ENCODE measurements at places on chromosomes 2 and 18. TPM values are rescaled to one million over a fixed set of nuclear protein-coding genes. Genes with fewer than 3 reads are reported as not detected.
A peak's percentile ranks its signal among the peaks of the same experiment; 100 is the strongest.

- DNase-seq, result no peak
- no peaks in the 10 kb centered on the region for H3K36me3 ChIP-seq
- H3K4me1 ChIP-seq, result peaks cover 42% of the 10 kb centered on the region
- no peak overlapping the region for H3K4me3 ChIP-seq
Measured at GRCh38 chr2:69255760-69256159, 131.3 kb downstream of the GFPT1 start.

GRCh38 chr2:26733413-26733812 lies 30.7 kb upstream of the SLC35F6 start:
- peak; percentile 62 for DNase-seq
- peaks cover 38% of the 10 kb centered on the region for H3K4me1 ChIP-seq
- H3K27ac ChIP-seq, result no peak overlapping the region

- H3K4me1 ChIP-seq, result no peaks in the 10 kb centered on the region
- no peak overlapping the region for H3K4me3 ChIP-seq
- no peak overlapping the region for H3K27ac ChIP-seq
- H3K27me3 ChIP-seq, result no peaks in the 10 kb centered on the region
- no peak for DNase-seq
- H3K36me3 ChIP-seq, result no peaks in the 10 kb centered on the region
Measured at GRCh38 chr2:195768431-195768830, 111.4 kb downstream of the SLC39A10 start.

GRCh38 chr2:211823886-211824479 lies 714.6 kb downstream of the ERBB4 start:
- H3K4me3 ChIP-seq, result no peak overlapping the region
- H3K4me1 ChIP-seq, result no peaks in the 10 kb centered on the region
- DNase-seq, result no peak
- no peaks in the 10 kb centered on the region for H3K27me3 ChIP-seq

DNA sequence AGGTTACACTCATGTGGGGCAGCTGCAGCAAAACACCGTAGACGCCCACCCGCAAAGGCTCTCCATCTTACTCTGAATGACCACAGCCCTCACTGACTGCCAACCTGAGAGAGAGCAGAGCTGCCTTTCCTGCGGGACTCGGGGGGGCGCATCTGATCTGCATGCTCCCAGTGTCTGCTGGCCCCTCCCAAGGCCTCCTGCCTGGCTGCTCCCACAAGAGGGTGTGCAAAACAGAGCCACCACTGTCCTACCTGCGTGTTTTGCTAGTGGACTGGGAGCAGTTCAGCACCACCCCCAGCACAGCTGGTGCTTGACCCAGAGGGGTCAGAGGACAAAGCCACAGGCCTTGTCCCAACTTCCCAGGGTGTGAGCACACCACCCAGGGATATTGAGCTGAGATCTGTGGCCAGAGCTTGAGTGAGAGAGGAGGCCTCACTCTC lies 76.4 kb downstream of the MYO3B start:
- no peaks in the 10 kb centered on the region for H3K36me3 ChIP-seq
- no peaks in the 10 kb centered on the region for H3K4me1 ChIP-seq
- H3K4me3 ChIP-seq, result no peak overlapping the region

GRCh38 chr2:136008205-136008865 lies 22.9 kb upstream of the DARS1 start:
- no peak overlapping the region for H3K27ac ChIP-seq
- H3K27me3 ChIP-seq, result no peaks in the 10 kb centered on the region
- no peaks in the 10 kb centered on the region for H3K36me3 ChIP-seq
- DNase-seq, result no peak
- no peak overlapping the region for H3K4me3 ChIP-seq
- peaks cover 2% of the 10 kb centered on the region for H3K4me1 ChIP-seq

DNA sequence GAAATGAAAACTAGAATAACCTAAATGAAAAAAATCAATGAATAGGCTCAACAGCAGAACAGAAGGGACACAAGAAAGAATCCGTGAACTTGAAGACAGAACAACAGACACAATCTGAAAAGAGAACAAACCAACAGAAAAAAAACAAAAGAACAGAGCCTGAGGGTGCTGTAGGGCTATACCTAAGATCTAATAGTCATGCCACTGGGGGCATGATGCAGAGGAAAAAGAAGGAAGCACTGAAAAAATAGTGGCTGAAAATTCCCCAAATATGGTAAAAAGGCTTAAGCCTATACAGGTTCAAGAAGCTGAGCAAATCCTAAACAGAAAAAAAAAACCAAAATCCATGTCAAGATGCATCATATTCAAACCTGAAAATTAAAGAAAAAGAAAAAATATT lies 50.3 kb downstream of the KANSL3 start:
- H3K4me3 ChIP-seq, result no peak overlapping the region
- peaks cover 16% of the 10 kb centered on the region for H3K36me3 ChIP-seq
- DNase-seq, result no peak
- no peaks in the 10 kb centered on the region for H3K27me3 ChIP-seq
- no peak overlapping the region for H3K27ac ChIP-seq

DNA sequence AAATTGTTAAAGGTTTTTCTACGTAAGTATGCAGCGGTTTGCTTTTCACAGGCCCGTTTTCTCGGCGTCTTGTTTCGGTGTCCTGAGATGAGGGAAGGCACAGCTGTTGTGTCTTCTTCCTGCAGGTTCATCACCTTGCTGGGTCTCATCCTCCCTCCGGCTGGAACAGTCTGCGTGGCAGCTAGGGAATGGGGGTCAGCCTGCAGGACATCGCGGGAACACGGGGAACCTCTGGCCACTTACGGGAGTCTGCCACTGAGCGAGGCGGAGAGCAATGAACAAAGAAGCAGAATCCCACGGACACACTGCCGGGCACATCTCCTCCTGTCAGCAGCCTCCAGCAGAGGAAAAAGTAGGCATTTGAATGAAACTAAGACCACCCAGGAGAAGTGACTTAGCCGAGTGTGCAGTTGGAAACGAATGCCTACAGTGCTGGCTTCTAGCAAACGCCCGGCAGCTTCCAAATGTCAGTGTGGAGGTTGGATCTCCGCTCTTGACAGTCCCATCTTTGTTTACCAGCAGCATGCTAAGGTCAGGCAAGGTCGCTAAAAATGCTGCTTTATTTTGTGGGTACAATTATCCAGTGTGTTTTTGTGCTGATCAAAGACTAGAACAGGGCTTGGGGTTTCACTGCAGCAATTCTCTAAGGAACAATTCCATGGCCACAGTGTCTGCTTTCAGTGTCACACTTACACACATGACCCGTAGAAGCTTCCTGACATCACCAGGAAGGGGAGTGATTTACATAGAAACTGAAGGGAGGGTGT lies 109.8 kb upstream of the SEC11C start:
- no peaks in the 10 kb centered on the region for H3K27me3 ChIP-seq
- peak; percentile 34 for DNase-seq
- H3K4me3 ChIP-seq, result no peak overlapping the region
- no peaks in the 10 kb centered on the region for H3K4me1 ChIP-seq

DNA sequence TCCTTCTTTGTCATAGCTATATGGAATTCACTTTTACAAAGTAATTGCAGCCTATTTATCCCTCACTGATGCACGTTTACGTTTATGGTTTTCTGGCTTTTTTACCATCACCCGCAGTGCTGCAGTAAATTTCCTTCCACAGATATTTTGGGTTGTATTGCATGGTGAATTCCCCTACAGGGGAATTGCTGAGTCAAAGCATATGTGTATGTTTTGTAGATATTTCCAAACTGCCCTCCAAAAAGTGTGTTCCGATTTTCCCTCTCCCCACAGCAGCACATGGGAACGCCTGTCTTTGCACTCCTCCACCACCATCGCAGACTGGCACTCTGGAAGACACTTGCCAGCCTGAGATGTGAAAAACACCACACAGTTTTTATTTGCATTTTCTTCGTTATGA lies 80.6 kb upstream of the UXS1 start:
- peaks cover 11% of the 10 kb centered on the region for H3K4me1 ChIP-seq
- no peaks in the 10 kb centered on the region for H3K36me3 ChIP-seq
- no peak for DNase-seq
- H3K27ac ChIP-seq, result no peak overlapping the region
- no peak overlapping the region for H3K4me3 ChIP-seq
- no peaks in the 10 kb centered on the region for H3K27me3 ChIP-seq

GRCh38 chr2:189466656-189467055 lies 25.4 kb downstream of the WDR75 start:
- H3K36me3 ChIP-seq, result peaks cover 48% of the 10 kb centered on the region
- DNase-seq, result no peak
- H3K4me3 ChIP-seq, result no peak overlapping the region
- no peak overlapping the region for H3K27ac ChIP-seq
- no peaks in the 10 kb centered on the region for H3K27me3 ChIP-seq

DNA sequence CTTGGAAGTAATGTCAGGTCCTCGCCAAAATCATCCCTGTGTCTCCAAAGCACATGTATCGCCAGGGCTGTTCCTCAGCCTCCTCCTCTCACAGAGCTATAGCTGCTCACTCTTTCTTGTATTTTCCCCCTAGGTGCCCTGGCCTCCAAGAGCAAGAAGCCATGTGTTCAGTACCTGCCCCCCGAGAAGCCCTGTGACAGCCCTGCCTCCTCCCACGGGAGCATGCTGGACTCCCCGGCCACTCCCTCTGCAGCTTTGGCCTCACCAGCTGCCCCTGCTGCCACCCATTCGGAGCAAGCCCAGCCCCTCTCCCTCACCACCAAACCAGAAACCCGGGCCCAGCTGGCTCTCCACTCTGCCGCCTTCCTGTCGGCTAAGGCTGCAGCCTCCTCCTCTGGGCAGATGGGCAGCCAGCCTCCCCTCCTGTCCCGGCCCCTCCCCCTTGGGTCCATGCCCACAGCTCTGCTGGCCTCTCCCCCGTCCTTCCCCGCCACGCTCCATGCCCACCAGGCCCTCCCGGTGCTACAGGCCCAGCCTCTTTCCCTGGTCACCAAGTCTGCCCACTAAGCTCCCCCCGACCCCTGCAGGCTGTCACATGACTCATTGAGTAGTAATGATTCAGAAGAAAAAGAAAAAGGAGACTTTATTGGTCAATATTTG lies 18.8 kb downstream of the TGOLN2 start:
- H3K36me3 ChIP-seq, result peaks cover 16% of the 10 kb centered on the region
- peak overlapping the region; percentile 23 for H3K27ac ChIP-seq
- peaks cover 7% of the 10 kb centered on the region for H3K4me1 ChIP-seq
- H3K27me3 ChIP-seq, result no peaks in the 10 kb centered on the region
- peak; percentile 56 for DNase-seq

DNA sequence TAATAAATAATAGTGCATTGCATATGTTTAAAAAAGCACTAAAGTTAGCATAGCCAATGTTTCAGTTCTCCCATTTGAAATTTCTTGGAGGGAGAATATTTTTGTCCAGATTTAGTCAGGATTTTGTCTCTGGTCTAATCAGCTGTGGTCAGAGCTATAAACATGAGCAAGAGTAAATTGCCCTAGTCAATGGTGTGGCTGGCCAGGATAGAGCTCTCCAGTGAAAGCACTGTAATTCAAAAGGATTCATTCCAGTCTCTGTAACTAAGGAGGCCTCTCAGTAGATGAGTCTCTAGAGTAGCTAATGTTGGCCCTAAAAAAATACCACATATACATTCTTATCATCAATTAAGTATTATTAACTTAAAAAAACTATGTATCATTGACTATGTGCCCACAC lies 241.6 kb downstream of the CDCA7 start:
- H3K4me3 ChIP-seq, result no peak overlapping the region
- H3K27me3 ChIP-seq, result no peaks in the 10 kb centered on the region
- H3K4me1 ChIP-seq, result no peaks in the 10 kb centered on the region

TSPYL6 gene
- 0.20 TPM for total RNA-seq

NT5C1B gene
- not detected for total RNA-seq

Data from lung (tissue), 17 donors.